ENCODE measurements at places on chromosomes 4 and X. TPM values are rescaled to one million over a fixed set of nuclear protein-coding genes. Genes with fewer than 3 reads are reported as not detected.

DNA sequence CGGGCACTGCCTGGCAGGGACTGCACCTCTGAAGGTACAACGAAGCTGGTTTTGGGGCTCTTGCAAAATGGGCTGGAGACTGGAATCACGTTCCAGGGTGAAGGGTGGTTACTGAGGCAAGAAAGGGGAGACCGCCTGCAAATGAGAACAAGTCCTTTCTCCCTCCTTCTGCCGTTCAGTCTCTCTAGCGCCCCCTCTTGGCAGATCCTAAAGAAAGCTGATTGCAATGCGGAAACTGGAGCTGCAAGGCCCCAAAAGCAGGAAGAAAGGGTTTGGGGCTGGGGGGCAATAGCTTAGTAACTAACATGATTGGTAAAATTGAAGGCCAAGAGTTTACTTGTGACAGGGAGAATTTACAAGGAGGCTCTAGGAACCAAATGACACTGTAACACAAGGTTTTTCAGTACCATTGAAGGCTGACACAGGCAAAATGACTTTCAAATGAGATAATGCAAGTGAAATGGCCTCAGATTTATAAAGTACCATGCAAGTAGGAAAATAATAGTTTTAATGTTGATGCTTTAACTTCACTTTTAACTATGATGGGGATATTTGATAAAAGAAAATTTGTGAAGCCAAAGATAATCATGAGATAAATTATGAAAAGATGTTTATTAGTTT, 222.7 kb upstream of the HAND2 start:
- DNase-seq = no peak

Gene VGLL1
- not detected for total RNA-seq

DNA sequence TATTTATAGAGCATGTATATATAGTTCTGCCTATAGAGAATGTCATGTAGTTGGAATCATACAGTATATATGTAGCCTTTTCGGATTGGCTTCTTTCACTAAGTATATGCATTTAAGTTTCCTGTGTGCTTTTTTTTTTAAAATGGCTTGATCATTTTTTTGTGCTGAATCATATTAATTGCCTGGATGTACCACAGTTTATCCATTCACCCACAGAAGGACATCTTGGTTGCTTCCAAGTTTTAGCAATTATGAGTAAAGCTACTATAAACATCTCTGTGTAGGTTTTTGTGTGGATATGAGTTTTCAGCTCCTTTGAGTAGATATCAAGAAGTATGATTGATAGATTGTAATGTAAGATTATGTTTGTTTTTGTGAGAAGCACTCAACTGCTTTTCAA, 23.8 kb downstream of the PTTG2 start:
- DNase-seq = no peak

DNA sequence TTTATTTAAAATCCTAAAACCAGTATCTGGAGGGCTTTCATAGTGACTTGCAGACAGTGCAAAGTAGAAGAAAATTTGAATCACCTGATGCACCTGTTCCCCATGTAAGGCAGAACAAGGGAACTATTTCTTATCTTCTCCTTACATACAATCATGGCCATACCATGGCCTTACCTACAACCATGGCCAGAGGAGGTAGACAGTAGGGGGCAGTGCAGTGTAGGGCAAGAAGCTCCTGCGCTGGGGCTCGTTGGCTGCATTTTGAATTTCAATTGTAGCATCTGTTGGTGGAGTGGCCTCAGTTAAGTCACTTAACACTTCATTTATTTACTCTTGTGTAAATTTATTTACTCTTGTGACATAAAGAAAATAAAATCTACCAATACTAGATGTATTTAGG, 33.0 kb downstream of the GALNTL6 start:
- no peak for DNase-seq

Gene PNMA3
- 0.57 TPM for total RNA-seq
